H1 (cell line): ENCODE measurements at places on chromosomes 16 and 17. TPM values are rescaled to one million over a fixed set of nuclear protein-coding genes. Genes with fewer than 3 reads are reported as not detected.
A peak's percentile ranks its signal among the peaks of the same experiment; 100 is the strongest.

NECAB2 gene
- total RNA-seq: 2.0 and 3.6 TPM in 2 replicates

KRT20 gene
- not detected in 2 replicates for total RNA-seq

AP2B1 gene
- total RNA-seq: 194 and 199 TPM in 2 replicates

CCL22 gene
- not detected in 2 replicates for total RNA-seq

PPP1R27 gene
- not detected in 2 replicates for total RNA-seq

RAB37 gene
- total RNA-seq: 5.2 and 5.5 TPM in 2 replicates

SPATA32 gene
- not detected in 2 replicates for total RNA-seq

DNA sequence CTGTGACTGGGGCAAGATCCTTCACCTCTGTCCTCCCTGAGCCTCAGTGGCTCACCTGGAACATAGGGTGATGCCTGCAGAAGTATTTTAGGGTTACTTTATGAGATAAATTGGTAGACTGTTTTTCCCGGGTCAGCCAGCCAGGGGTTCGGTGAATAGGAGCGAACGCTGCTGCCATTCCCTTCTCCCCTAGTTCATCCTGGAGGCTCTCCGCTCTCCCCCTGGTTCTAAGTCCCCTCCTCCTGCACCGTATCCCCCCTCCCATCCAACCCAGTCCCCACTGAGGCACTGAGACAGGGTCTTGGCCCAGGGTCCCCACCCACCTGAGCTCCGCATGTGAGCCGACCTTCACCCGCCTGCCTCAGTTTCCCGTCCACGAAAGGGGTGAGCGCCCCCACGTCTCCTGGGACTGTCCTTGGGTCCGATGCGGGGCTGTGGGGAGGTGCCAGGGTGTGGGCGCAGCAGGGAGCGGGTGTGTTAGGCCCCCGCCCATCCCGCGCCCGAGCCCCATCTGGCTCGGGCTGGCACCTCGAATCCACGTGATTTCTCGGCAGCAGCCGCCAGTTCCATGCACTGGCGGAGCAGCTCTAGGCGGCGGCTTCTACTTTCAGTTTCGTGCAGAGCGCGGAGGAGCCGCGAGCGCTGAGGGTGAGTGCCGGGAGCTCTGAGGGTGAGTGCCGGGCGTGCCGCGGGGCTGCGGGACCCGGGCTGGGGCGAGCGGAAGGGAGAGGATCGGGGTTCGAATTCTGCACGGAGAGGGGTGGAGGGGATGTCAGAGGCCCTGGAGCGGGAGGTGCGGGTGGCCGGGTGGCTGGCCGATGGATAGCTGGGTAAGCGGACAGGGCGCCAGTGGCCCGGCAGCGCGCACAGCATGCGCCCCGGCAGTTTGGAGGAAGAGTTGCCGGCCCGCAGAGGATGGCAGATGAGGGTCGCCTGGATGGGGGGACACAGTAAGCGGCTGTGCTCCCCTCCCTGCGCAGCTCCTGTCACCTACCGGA lies at the start of gene NLRC5:
TSS of gene NLRC5 (plus strand) at position 610 of the 998 bp plus-strand sequence. CDS start 31,156 bp downstream, outside the sequence.
- peak; percentile 76 for DNase-seq

- no peak for DNase-seq
Measured at GRCh38 chr17:33302394-33302793, 9.3 kb upstream of the ASIC2 start.

GRCh38 chr16:3074860-3075522 lies 9.6 kb downstream of the IL32 start:
- no peak for DNase-seq

GRCh38 chr16:85638695-85639409 lies 25.7 kb downstream of the GSE1 start:
- no peak for DNase-seq

- DNase-seq: no peak
Measured at GRCh38 chr16:47480410-47480809, 19.3 kb downstream of the PHKB start.

GRCh38 chr16:53773150-53773846 lies 69.3 kb downstream of the FTO start:
- no peak for DNase-seq
